Endodermal cell (in vitro differentiated cells): ENCODE measurements at places on chromosomes 13 and 19.

GRCh38 chr13:101570410-101570809, 117.9 kb downstream of the ITGBL1 start:
- DNase-seq = no peak

GRCh38 chr19:2611483-2612464, 90.7 kb downstream of the GNG7 start:
- no peak for DNase-seq

- DNase-seq = no peak
These were observed 18.6 kb downstream of the LAIR2 start for GRCh38 chr19:54521022-54521859.

- DNase-seq = no peak
These were observed 26.7 kb upstream of the POU2F2 start for GRCh38 chr19:42158926-42159325.

- DNase-seq = no peak
These were observed 48.4 kb downstream of the CAB39L start for GRCh38 chr13:49395451-49395865.
